Activated CD8-positive, alpha-beta T cell treated with anti-CD3 and anti-CD28 coated beads, Interleukin-2, amount 10 ng/mL, durations not matched to agents 7 days and 5 days (primary cell): ENCODE measurements at places on chromosomes 16 and 17. TPM values are rescaled to one million over a fixed set of nuclear protein-coding genes. Genes with fewer than 3 reads are reported as not detected.

KIF19 gene
- total RNA-seq = 0.37 TPM

GRCh38 chr17:16254773-16255400, 37.9 kb downstream of the PIGL start:
- peaks cover 4% of the 10 kb centered on the region for H3K36me3 ChIP-seq
- H3K27me3 ChIP-seq = no peaks in the 10 kb centered on the region
- no peak overlapping the region for H3K27ac ChIP-seq
- H3K4me1 ChIP-seq = peaks cover 11% of the 10 kb centered on the region
- H3K4me3 ChIP-seq = no peak overlapping the region

GRCh38 chr17:60598001-60598736, 1.8 kb upstream of the PPM1D start:
- H3K4me1 ChIP-seq = peaks cover 26% of the 10 kb centered on the region
- no peak overlapping the region for H3K27ac ChIP-seq
- peak overlapping the region; percentile 16 for H3K4me3 ChIP-seq
- H3K27me3 ChIP-seq = peaks cover 2% of the 10 kb centered on the region
- DNase-seq = no peak

GRCh38 chr17:42653179-42654124, 5.6 kb upstream of the TUBG2 start:
- H3K27me3 ChIP-seq = peaks cover 21% of the 10 kb centered on the region
- peaks cover 14% of the 10 kb centered on the region for H3K4me1 ChIP-seq
- DNase-seq = no peak
- H3K36me3 ChIP-seq = no peaks in the 10 kb centered on the region
- no peak overlapping the region for H3K4me3 ChIP-seq

DNA sequence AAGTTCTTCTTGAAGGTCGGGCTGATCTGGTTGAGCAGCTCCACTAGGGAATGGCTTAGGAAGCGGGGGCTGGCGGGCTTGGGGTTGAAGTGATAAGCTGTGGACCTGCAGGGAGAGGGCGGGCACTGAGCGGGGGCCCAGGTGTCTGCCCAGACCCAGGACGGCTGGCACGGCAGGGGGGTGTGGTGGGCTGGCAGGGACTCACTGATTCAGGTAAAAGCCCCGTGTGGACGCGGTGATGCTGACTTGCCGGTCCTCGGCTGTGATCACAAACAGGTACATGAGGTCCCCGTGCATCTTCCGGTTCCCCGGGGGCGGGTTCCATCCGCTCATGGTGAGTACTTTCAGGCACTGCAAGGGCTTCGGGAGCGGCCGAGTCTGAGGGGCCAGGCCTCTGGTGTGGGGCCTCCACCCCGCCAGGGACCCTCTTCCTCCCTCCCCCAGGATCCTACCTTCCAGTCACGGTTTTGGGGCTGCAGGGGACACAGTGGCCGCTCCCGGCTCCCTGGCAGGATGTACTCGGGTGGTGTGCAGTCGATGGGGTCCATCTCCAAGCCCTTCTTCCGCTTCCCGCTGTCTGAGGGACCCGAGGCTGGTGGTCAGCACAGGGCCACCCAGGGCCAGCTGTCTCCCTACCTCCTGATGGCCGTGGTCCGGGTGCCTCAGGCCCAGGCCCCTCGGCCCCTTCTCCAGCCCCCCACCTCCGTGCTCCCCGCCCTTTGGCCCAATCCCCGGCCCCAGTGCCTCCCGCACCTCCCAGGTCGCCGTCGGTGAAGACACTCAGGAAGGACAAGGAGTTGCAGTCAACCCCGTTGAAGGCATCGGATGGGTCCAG, 10.2 kb downstream of the CLUH start:
- DNase-seq = no peak
- H3K27ac ChIP-seq = no peak overlapping the region
- no peaks in the 10 kb centered on the region for H3K27me3 ChIP-seq
- no peak overlapping the region for H3K4me3 ChIP-seq
- peaks cover under 1% of the 10 kb centered on the region for H3K4me1 ChIP-seq

GRCh38 chr17:35554668-35555067, 6.0 kb downstream of the SLFN14 start:
- peaks cover 20% of the 10 kb centered on the region for H3K27me3 ChIP-seq
- no peak overlapping the region for H3K4me3 ChIP-seq
- H3K4me1 ChIP-seq = no peaks in the 10 kb centered on the region
- no peak for DNase-seq
- no peak overlapping the region for H3K27ac ChIP-seq
